ENCODE measurements at places on chromosomes 11 and 22.

DNA sequence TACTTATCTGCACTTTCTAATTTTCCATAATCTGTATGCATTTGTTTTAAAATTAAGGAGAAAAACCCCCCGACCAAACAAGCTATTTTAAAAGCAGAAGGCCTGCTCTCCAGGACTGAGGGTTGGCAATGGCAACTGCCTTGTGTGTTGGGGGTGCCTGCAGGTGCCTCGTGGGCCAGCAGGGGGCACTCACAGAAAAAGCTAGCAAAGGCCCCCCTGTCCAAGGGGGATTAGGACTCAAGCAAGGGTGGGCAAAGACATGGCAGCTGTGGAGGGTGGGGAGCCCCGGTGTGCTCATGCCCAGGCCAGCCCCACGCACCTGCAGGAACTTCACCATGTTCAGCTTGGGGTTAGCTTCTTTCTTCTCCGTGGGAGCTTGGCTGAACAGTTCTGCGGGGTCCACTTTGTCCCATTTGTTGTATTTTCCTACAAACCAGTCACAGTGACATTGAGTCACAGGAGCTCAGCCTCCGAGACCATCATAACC lies 10.3 kb downstream of the TOP3B start:
- DNase-seq = peak; percentile 35

- DNase-seq = no peak
Measured at GRCh38 chr11:45541693-45542434, 123.6 kb downstream of the CHST1 start.

DNA sequence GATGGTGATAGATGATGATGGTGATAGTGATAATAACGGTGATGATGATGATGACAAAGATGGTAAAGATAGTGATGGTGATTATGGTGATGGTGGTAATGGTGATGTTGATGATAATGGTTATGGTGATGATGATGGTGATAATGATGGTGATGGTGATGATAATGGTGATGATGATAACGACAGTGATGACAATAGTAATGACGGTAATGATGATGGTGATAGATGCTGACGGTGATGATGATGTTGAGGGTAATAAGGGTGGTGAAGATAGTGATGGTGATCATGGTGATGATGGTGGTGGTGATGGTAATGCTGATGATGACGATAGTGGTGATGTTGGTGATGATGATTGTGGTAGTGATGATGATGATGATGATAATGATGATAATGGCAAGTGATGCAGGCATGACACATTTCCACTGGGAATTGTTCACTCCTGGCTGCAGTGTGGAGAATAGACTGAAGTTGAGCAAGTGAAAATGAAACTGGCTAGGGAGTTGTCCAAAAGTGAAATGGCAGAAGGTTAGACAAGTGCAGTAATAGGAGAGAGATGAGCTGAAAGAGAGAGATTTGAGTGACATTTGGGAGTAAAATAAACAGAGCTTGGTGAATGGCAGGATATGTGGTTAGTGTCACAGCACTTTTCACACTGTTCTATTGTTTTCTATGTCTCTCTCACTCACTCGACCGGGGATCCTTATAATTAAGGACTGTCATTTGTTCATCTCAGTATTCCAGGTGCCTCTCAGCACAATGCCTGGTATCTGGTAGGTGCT lies 992.5 kb downstream of the OPCML start:
- no peak for DNase-seq

DNA sequence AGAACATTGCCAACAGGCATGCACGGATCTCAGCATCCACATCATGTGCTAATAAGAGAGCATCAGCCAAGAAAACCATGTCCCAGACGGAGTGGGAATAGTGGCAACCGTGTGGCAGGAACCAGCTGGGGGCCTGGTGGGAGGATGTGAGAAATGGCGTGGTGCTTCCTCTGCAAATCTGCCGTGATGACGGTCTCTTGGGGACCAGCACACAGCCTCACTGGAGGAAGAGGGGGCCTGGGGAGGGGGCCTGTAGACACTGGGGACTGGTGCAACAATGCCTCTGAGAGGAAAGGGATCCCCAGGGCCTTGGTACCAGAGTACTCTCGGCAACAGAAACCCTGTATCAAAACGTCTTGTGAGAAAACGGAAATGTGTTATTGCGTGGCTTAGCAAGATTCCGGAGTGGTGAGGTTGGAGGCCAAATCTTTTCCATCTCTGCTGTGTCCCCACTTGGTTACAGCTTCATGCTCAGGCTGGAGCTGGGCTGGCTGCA lies 154.3 kb upstream of the TBCEL start:
- DNase-seq = no peak

GRCh38 chr11:102914238-102915043 lies 39.7 kb upstream of the MMP12 start:
- DNase-seq = no peak

DNA sequence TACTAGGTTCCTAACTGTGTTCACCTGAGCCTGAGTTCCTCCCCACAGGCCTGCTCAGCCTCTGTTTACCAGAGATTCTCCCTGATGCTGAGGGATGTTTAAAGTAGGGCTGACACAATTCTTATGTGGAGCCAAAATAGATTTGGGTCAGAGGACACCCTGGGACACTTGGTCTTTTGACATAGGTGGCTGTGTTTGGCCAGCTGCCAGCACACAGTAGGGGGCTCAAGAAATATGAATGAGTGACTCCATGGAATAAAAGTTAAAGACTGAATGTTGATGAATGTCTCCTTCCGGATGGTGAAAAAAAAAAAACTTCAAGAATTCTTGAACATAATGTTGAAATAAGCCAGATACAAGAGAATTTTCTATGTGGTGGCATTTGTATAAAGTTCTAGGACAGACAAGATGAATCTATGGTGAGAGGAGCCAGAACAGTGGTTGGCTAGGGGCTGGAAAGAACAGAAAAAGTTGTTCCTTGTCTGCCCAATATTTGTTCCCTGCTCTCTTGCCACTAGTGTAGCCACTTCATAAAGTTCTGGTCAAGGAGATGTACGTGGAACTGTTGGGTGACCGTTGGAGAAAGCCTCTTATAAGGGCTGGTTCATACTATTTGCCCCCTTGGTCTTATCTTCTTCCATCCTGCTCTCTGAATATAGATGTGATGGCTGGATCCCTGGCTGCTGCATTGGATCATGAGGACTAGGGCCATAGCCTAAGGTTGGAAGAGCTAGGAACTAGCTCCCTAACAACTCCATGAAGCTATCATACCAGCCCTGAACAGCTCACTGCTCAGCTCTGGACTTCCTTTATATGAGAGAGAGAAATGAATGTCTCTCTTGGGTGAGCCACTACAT lies 40.3 kb upstream of the SMTN start:
- no peak for DNase-seq

- DNase-seq = no peak
Measured at GRCh38 chr22:50722048-50722701, 15.8 kb upstream of the ACR start.

GRCh38 chr22:21102659-21103267 lies 57.0 kb downstream of the LRRC74B start:
- peak; percentile 47 for DNase-seq

GRCh38 chr22:38802671-38803121 lies 8.8 kb upstream of the DNAL4 start:
- no peak for DNase-seq

- no peak for DNase-seq
Measured at GRCh38 chr11:127894316-127894715, 693.0 kb downstream of the ETS1 start.

DNA sequence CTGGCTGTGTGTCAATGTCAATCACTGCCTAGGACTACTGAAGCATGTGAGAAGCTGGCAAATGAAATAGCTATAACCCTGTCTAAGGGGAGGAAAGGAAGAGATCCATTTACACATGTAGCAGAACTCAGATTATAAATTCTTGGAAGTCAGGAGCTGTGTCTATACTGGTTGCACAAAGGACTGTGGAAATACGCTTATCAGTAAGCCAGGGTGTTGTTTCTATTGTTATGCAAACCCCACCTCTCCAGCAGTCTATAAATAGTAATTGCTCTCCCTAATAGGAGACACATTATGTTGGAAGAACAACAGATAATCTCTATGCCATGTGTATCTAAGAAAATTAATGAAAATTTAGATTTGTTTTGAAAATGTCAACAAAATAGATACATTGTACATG lies 693.4 kb upstream of the CCDC90B start:
- DNase-seq = no peak
